ENCODE measurements at places on chromosomes 11 and 22.

- no peak for DNase-seq
Measured at GRCh38 chr22:49301398-49302149, 526.1 kb downstream of the BRD1 start.

- no peak for DNase-seq
Measured at GRCh38 chr22:39868741-39869140, 24.8 kb downstream of the ENTHD1 start.

GRCh38 chr11:87924125-87924524 is 251.1 kb downstream of the RAB38 start:
- no peak for DNase-seq

- DNase-seq, result no peak
Measured at GRCh38 chr11:2914455-2915195, 14.6 kb downstream of the PHLDA2 start.

GRCh38 chr11:86204356-86204755 is 40.2 kb upstream of the EED start:
- DNase-seq, result no peak

DNA sequence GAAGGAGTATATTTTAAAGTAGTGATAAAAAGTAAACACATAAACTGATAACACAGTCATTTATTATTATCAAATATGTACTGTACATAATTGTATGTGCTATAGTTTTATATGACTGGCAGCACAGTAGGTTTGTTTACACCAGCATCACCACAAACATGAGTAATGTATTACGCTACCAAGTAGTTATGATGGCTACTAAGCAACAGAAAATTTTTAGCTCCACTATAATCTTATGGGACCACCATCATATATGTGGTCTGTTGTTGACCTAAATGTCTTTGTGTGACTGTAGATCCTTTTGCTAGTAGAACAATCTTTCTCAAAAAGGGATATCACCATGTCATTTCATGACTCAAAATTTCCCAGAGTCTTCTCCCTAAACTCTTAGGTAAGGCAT is 93.5 kb downstream of the LARGE2 start:
- DNase-seq, result no peak

DNA sequence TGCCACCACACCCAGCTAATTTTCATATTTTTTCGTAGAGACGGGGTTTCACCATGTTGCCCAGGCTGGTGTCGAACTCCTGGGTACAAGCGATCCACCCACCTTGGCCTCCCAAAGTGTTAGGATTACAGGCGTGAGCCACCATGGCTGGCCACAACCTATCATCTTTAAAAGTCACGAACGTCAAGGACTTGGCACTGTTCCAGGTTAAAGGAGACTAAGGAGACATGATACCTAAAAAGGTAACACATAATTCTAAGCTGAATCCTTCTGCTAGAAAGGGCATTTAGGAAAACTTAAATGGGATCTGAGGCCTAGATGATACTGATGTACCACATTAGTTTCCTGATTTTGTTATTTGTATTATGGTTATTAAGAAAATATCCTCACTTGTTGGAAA is 43.3 kb upstream of the SYT9 start:
- DNase-seq, result no peak

DNA sequence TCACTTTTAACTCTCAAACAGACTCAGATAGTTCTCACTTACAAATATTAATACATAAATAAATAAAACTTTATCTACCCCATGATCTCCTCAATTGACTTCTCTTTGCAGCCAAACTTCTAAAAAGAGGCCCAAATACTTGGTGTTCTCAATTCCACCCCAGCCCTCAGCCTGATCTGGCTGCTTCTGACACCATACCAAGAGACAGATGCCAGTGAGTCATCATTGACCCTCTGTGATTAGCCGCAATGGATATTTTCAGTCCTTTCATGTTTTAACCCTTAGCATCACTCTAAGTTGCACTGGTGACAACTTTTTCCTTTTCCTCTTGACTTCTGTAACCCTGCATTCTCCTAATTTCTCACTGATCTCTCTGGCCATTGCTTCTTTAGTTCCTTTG is 184.1 kb upstream of the ARHGAP20 start:
- DNase-seq, result no peak

DNA sequence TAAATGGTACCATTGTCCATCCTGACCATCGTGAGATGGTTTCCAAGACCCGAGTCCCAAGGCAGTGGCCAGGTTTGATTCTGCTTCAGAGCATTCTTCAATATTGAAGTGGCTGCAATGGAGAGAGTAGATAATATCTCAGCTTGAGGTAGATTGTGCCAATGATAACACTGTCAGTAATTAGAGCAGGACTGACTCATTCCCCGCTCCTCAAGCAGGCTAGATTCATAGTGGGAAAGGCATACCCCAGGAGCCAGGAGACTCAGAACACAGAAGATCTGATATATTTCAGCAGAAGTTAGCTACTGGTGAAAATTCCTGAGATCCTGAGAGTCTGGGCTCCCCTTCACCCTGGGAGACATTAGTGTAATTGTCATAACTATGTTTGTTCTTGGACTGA is 55.6 kb upstream of the LARGE1 start:
- no peak for DNase-seq

- peak; percentile 31 for DNase-seq
Measured at GRCh38 chr11:127627629-127628457, 627.3 kb upstream of the KIRREL3 start.

- no peak for DNase-seq
Measured at GRCh38 chr11:117459979-117460300, 132.3 kb downstream of the CEP164 start.

Data from NCI-H526 (cell line).